SJCRH30 (cell line): ENCODE measurements at places on chromosomes 7 and 10. TPM values are rescaled to one million over a fixed set of nuclear protein-coding genes. Genes with fewer than 3 reads are reported as not detected.

CAMK2B gene
- 0.84 and 2.4 TPM in 2 replicates for total RNA-seq

PNLIPRP3 gene
- 0.10 TPM in 1 of 2 replicates, not detected in the other for total RNA-seq

MGAM2 gene
- total RNA-seq, result 0.89 and 1.1 TPM in 2 replicates

DRGX gene
- 15.0 and 17.8 TPM in 2 replicates for total RNA-seq

ATP6V0A4 gene
- 1.3 and 2.4 TPM in 2 replicates for total RNA-seq

ELMO1 gene
- 55.4 and 67.2 TPM in 2 replicates for total RNA-seq
